ENCODE measurements at places on chromosomes 7 and 10.

DNA sequence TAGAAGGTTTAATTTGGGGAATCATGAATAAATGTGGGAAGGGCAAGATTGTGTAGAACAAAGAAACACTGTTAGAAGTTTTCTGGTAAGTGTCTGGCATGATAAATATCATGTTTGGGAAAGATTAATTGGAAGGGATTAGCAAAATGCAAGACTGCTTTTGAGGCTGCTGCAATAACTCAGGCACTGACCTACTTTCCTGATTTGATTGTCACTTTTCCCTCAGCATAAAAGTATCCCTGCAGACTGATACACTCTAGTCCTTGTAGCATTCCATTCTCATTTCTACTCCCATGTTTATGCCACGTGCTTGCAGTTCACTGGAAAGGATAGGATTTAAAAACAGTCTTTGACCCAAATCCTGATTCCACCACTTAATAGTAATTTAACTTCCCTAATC, 303.3 kb upstream of the SEMA3A start:
- DNase-seq = no peak

DNA sequence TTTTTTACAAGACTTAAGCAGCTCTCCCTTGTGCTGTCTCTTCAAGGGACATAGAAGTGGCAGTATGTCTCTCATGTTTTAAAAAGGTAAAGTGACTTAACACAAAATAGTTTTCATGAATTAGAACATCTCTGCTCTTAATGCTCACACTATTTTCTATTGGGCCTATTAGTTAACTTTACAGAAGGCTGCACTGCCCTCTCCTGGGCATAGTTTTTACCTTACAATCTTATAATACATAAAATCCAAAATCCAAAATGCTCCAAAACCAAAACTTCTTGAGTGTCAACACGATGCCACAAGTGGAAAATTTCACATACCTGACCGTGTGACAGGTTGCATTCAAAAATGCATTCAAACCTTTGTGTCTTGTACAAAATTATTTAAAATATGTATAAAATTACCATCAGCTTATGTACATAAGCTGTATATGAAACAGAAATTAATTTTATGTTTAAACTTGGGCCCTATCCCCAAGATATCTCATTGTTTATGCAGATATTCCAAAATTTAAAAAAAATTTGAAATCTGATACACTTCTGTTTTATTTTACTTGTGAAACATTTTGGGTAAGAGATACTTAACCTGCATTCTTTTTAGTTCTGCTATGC, 25.8 kb downstream of the TES start:
- peak; percentile 22 for DNase-seq

GRCh38 chr10:110951381-110951780, 32.0 kb downstream of the SHOC2 start:
- DNase-seq = no peak

- DNase-seq = no peak
Observed at GRCh38 chr7:99788554-99788953, 4.6 kb upstream of the CYP3A4 start.

- no peak for DNase-seq
Observed at GRCh38 chr10:45319702-45320101, 4.3 kb upstream of the OR13A1 start.

All from GM18507 (cell line).